Occipital lobe (tissue), 3 donors: ENCODE measurements at places on chromosomes 3 and 15. TPM values are rescaled to one million over a fixed set of nuclear protein-coding genes. Genes with fewer than 3 reads are reported as not detected.

PPIP5K1 gene
- total RNA-seq: 21.8 TPM

GRCh38 chr15:56394909-56395308, 29.7 kb downstream of the TEX9 start:
- no peak for DNase-seq

- no peak for DNase-seq
Observed at GRCh38 chr3:82259994-82260393, 498.5 kb upstream of the GBE1 start.

DNA sequence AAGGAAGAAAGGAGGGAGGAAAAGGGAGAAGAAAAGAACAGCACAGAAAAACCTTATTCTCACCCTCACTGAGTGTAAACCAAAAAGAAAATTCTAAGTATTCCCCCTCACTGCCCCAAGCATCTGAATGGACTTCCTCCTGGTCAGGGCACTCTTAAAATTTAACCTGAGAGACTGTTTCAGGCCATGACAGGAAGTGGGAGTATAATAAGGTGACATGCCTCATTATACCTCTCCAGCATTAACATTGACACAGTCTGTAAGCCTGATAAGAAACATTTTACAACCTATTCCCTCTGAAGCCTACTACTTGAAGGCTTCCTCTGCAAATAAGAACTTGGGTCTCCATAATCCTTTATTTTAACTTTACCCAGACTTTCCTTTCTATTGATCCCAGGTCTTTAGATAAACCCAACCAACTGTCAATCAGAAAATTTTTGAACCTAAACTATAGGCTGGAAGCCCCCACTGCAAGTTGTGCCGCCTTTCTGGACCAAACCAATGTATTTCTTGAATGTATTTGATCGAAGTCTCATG, 41.7 kb downstream of the SLCO2A1 start:
- no peak for DNase-seq

PLOD2 gene
- 22.6 TPM for total RNA-seq

- DNase-seq: no peak
Observed at GRCh38 chr15:64738226-64739095, 36.9 kb downstream of the RBPMS2 start.

DNA sequence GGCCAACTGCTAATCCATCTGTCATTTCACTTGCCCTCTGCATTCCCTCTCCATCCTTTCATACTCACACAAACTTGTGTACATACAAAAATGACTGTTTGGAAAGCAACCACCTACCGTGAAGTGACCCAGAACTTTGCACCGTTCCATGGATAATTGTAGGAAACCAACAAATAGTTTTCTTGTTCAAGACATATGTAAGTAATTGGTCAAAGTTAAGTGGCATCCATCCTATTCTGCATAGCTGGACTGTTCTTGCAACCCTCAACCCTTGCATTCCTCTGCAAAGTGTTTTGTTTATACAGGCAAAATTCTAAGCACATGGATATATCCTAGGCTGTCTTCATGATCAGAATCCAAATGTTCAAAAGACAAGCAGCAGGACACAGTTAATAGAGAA, 592.5 kb downstream of the MECOM start:
- no peak for DNase-seq

PTX3 gene
- total RNA-seq: 10.9 TPM

IQCF5 gene
- not detected for total RNA-seq

DNA sequence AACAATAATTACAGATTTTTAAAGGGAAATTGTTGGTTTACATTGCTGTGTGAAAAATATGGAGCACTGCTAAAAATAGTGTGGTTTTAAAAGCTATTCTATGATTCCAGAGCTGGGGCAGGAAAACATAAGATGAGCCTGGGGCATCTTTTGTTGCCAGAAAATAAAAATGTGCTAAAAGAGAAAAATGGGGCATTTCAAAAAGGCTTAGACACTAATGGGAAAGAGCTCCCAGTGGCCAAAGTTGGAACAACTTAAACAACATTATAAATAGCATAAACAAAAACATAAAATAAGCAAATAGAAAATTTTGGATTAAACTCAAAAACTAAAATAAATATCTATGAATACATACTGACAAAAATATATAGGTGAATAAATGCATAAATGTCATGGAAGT, 478.9 kb downstream of the NLGN1 start:
- DNase-seq: no peak

- DNase-seq: no peak
Observed at GRCh38 chr3:49803465-49804140, 542 bp downstream of the INKA1 start.

DNA sequence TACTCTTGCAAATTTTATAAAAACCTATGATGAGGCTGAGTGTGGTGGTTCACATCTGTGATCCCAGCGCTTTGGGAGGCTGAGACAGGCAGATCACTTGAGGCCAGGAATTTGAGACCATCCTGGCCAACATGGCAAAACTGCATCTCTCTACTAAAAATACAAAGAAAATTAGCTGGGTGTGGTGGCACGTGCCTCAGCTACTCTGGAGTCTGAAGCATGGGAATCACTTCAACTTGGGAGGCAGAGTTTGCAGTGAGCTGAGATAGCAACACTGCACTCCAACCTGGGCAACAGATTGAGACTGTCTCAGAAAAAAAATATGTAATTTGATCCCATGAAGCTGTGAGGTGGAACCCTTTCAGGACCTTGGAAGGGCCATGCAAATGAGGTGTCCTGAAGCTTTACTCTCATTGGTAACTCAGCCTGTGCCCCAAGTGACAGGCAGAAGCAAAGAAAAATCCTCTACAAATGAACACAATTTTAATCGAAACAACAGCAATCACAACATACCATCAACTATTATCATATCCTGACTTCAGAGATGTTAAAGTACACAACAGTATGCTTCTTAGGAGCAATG, 84.6 kb upstream of the CDV3 start:
- no peak for DNase-seq

DNA sequence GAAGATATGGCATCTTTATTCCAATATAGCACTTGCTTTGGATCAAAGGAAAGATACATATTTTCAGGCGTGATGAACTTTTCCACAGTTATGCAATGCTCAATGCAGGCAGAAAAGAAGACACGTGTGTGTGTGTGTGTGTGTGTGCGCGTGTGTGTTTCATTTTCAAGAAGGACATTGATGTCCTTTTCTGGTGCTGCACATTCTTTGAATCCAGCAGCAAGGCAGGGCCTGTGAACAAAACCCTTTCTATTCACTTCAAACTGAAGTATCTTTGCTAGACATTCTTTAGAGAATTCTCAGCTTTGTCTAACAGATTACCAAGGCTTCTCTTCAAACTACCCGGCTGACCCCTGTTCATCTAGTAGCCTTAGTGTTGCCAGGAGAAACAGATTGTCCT, 124.6 kb downstream of the CD47 start:
- no peak for DNase-seq

DNA sequence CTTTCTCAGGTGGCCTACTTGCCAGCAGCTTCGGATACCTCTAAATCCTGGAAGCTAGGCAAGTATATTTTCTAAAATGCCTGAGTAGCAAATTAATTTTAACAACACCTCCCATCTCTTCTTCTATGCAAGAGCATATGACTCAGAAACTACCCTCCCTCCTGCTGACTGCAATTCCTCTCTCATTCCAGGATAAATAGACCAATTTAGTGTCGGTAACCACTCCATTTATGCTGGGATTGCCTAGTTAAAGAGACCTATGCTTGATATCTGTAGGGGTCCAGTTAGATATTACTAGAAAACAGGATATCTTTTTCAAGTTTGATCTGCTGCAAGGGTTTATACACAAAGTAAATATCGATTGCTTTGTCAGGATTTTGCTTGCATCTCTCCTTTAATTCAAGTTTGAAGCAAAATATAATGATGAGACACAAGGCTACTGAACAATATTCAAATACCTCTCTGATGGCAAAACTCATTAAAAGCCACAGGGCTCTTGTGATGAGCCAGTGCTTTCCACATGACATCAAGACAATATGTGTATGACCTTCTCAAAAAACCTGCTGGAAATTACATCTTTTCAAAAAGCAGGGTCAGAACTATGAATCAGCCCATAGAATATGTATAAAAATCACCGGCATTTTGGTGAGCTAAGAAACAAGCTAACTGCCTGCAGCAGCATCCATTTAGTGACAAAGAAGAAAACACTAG, 491.6 kb upstream of the NECTIN3 start:
- no peak for DNase-seq

- no peak for DNase-seq
Observed at GRCh38 chr15:44676676-44677075, 13.2 kb upstream of the SPG11 start.

- DNase-seq: no peak
Observed at GRCh38 chr15:70867911-70868467, 14.0 kb upstream of the LARP6 start.

DNA sequence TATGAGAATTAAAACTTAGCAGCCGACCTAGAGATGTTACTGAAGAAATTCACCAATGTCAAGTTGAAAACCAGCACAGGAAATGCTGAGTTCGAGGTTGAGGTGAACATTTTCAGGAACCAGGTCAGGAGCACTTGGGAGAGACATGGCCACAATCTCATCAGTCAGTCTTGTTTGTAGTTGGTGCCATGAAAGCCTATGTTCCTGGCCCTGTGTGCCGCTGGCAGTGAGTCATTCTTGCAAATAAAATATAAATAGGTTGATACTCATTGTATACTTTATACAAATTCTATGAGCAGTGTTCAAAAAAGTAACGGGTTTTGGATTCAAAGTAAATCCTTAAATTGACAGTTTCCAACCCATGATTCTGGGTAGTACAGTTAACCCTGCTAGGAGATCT, 1.5 kb upstream of the FSIP1 start:
- DNase-seq: no peak
